Stimulated activated CD8-positive, alpha-beta memory T cell treated with anti-CD3 and anti-CD28 coated beads, Interleukin-4, amount 100 ng/mL, for 1 hour (primary cell): ENCODE measurements at places on chromosomes 6 and 20.

GRCh38 chr6:96460052-96460700, 61.4 kb upstream of the UFL1 start:
- no peak for DNase-seq

DNA sequence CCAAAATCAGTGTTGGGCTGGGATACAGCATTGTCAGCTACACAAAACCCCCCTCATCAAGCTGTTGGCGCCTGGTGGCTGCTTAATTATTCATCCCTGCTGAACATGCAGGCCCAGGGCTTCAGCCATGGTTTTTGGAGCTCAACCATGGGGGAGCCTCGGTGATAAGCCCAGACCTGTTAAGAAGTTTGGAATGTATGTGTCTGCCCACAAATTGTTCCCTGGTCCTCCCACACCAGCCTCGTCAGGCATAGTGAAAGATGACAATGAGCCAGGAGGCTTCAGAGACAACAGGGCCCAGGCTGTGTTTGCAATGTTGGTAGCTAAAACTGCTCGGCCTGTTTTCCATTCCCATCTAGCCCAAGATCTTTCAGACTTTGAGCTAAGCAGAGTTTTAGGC, 34.8 kb upstream of the SIRPA start:
- DNase-seq, result no peak

DNA sequence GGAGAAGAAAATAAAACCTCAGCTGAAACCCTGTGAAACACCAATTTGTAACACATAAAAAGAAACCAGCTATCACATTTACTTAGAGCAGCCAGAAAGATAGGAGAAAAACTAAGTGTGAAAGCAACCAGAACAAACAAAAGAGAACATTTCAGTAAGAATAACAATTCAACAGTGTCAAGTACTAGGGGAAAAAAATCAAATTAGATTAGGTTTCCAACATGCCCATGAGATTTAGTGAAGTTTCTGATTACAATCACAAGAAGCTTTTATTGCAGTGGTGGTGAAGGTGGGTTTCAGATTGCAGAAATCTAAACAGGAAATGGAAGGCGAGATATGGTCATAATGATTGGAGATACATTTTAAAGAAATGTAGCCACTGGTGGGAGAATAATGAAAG, 22.1 kb upstream of the TRDN start:
- no peak for DNase-seq

- DNase-seq, result no peak
Measured at GRCh38 chr20:46367967-46368901, 38.2 kb downstream of the ELMO2 start.

DNA sequence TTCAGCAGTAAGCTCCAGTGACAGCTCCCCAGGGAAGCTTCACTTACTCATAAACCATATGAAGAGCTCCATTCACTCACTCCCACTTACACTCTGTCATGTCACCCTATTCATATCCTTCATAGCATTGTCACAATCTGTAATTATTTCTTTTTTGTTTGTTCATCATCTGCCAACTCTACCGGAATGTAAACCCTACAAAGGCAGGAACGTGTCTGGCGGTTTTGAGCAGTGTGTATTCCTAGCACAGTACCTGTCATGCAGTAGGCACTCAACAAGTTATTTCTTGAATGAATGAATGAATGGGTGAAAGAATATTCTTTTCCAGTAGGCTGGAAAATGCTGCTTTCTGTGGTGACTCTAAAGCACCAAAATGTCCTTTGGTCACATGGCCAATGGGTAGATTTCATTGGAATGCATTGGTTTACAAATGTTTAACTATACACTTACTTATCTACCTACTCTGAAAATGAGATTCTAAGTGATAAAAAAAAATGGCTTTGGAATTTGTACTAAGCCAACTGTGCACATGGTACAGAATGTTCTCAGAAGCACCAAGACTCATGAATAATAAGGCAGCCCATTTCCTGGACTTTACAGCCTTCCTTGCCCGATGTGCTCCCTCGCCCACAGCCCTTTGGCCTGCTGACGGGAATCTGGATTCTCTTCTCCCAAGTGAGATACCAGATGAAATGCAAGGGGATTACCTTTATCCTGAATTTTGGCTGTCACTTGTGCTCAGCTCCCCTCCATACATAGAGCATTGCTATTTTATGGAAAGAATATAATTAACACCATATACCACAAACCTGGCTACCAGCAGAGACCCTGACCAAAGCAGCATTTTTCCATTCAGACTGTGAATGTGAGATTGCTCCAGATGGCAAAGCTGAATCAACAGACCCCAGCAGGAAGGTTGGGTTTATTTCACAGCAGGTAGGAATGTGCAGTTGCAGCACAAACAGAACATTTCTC, 273.3 kb downstream of the ALDH8A1 start:
- no peak for DNase-seq

DNA sequence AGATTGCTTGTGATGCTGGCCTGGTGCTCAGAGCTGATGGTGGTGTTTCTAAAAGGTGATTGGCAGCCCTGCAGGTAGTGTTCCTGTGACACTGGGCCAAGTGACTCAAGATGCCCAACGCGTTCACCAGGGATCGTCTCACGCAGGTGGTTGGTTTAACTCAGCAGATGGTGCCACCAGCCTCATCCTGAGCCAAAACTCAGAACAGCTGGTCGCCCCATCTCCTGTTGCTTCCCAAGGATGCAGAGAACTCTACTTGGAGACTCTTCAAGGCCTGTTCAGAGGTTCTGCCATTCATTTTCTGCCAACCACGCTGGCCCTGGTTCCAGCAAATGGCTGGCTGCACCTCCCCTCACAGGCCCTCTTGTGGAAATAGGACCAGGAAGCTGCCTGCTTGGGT, 394.4 kb downstream of the CDH26 start:
- no peak for DNase-seq

- DNase-seq, result no peak
Measured at GRCh38 chr20:62049342-62050165, 16.1 kb downstream of the TAF4 start.

DNA sequence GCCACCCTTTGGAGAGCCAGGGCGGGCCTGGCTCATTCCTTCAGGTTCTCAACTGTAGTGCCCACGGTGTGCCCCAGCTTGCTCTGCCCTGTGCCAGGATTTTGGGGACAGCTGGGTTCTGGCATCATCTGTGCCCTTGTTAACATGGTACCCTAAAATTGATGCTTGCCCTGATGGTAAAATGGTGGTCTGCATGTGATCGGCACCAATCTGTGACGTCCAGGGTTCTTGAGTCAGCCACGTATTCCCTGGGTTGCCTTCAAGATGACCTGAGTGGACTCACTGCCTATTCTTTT, 31.2 kb upstream of the APCDD1L start:
- DNase-seq, result no peak

DNA sequence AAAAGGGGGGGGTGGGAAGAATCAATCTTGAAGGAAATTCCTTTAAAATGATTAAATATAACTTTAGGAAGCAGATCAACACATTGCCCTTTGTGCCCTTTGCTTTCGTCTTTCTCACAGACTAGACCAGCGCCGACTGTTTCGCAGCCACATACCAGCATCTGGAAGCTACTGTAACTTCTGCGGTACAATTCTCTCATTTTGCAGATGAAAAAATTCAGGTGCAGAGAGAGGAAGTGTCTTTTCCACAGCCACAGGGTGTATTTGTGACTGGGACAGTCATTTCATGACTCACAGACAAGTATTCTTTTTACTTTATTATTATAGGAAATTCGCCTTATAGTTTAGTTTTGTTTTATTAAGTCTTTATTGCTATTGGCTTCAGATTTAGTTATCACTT, 84.2 kb downstream of the UST start:
- peak; percentile 3 for DNase-seq

DNA sequence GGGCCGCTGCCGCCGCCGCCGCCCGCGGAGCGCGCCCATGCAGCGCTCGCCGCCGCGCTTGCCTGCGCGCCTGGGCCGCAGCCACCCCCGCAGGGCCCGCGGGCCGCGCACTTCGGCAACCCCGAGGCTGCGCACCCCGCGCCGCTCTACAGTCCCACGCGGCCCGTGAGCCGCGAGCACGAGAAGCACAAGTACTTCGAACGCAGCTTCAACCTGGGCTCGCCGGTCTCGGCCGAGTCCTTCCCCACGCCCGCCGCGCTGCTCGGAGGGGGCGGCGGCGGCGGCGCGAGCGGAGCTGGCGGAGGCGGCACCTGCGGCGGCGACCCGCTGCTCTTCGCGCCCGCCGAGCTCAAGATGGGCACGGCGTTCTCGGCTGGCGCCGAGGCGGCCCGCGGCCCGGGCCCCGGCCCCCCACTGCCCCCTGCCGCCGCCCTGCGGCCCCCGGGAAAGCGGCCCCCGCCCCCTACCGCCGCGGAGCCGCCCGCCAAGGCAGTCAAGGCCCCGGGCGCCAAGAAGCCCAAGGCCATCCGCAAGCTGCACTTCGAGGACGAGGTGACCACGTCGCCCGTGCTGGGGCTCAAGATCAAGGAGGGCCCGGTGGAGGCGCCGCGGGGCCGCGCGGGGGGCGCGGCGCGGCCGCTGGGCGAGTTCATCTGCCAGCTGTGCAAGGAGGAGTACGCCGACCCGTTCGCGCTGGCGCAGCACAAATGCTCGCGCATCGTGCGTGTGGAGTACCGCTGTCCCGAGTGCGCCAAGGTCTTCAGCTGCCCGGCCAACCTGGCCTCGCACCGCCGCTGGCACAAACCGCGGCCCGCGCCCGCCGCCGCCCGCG, 730 bp downstream of the INSM1 start:
- DNase-seq, result no peak

GRCh38 chr6:73879501-73880293, 183.7 kb downstream of the CD109 start:
- no peak for DNase-seq

GRCh38 chr6:168332020-168332419, 12.4 kb upstream of the DACT2 start:
- no peak for DNase-seq

GRCh38 chr6:11876934-11877433, 98.4 kb upstream of the ADTRP start:
- DNase-seq, result no peak

- DNase-seq, result no peak
Measured at GRCh38 chr20:32355417-32355841, 2.7 kb upstream of the ASXL1 start.

DNA sequence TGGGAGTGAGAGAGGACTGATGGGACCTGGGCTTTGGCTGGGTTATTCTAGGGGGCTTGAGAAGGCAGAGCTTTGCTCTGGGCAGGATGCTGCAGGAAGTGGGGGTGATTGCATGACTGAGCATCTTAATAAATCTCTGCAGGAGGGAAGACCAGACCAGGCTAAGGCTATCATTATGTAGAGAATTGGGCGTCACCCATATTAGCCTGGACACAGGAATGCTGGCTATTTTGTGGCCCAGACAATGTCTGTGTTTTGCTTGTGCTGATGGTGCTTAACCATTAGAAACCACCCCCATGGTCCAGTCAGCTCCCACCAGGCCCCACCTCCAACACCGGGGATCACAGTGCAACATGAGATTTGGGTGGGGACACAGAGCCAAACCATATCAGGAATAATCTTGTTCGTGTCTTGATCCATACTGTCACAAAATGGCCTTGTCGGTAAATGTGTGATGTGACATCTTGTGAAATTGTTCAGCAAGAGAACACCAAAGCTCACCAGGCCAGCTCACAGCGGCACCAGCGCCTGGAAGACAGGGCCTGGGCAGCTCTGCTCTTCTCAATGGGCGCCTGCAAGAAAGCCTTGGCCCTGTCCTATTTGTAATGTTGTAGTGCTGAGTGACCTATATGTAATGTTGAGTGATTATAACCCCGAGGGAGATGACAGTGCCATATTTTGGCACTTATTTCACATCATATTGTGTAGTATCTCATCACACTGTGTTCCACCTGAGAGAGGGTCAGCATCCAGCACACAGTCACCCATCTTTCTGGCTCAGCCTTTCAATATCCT, 211.8 kb downstream of the QKI start:
- DNase-seq, result no peak

- no peak for DNase-seq
Measured at GRCh38 chr20:13659288-13659687, 20.6 kb upstream of the TASP1 start.

DNA sequence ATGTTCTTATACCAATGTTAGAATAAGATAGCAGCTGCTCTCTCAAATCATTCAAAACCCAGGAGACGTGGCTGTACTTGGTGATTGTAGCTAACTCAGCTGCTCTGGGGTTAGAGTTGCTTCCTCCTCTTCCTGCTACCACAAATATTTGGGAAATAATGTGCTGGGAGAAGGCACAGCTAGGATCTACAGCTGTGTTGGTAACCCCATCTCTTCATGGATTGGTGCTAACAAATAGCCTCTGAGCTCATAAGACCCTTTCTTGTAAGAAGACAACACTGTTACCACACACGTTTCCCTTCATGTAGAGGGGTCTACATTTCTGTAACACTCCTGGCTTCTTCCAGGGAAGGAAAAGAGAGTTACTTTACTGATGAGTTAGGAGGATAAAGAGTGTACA, 911.0 kb upstream of the CITED2 start:
- no peak for DNase-seq

- no peak for DNase-seq
Measured at GRCh38 chr6:156421933-156422332, 355.2 kb upstream of the ARID1B start.

DNA sequence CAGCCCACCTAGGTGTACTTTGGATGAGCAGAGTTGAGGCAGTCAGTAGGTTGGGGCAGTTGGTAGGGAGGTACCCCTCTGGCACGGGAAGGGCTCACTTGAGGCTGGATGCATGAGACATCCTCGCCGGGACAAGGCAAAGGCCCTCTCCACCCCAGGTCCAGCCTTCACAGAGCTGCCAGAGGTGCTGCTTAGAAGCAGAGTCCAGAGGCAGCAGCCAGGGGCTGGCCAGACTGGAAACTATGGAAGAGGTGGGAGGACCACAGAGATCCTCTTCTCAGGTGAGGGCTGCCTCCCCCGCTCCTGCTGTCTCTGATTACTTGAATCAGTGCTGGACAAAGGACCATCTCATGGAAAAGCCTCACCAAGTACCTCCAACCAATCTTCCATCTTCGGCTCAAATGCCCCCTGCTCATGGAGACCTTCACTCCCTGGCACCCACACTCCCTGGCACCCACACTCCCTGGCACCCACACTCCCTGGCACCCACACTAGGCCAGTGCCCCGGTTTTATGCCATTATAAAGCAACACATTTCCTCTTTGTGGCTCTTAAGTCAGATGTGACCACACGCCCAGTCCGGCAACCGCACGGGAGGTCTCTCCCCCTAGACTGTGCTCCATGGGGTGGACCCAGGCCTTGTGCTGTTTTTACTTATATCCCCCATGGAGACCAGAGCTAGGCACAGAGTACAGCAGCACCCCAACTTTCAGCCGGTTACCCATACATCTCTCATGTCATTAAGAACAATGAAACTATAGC, 100.1 kb downstream of the YTHDF1 start:
- DNase-seq, result no peak

- no peak for DNase-seq
Measured at GRCh38 chr6:107321793-107322192, 137.6 kb downstream of the PDSS2 start.

- no peak for DNase-seq
Measured at GRCh38 chr6:35436071-35436857, 15.9 kb upstream of the FANCE start.

- DNase-seq, result no peak
Measured at GRCh38 chr6:22322103-22323030, 25.5 kb upstream of the PRL start.

- DNase-seq, result no peak
Measured at GRCh38 chr6:166156942-166157341, 10.7 kb downstream of the TBXT start.
